Hepatocyte (in vitro differentiated cells): ENCODE measurements at places on chromosomes 12 and 14. TPM values are rescaled to one million over a fixed set of nuclear protein-coding genes. Genes with fewer than 3 reads are reported as not detected.
A peak's percentile ranks its signal among the peaks of the same experiment; 100 is the strongest.

The ANG gene
- total RNA-seq: 72.6 and 79.1 TPM in 2 replicates

The EGLN3 gene
- total RNA-seq: 11.9 and 12.8 TPM in 2 replicates

- no peak for DNase-seq
- H3K27ac ChIP-seq: no peak overlapping the region
- H3K4me1 ChIP-seq: no peaks in the 10 kb centered on the region
- no peak overlapping the region for H3K4me3 ChIP-seq
Measured at GRCh38 chr12:90790747-90791146, 164.2 kb downstream of the CCER1 start.

GRCh38 chr12:10153271-10154144 is 18.4 kb downstream of the OLR1 start:
- H3K4me3 ChIP-seq: peak overlapping the region; percentile 31
- no peaks in the 10 kb centered on the region for H3K27me3 ChIP-seq
- no peaks in the 10 kb centered on the region for H3K36me3 ChIP-seq
- H3K4me1 ChIP-seq: peaks cover 5% of the 10 kb centered on the region
